ENCODE measurements at places on chromosomes 7 and 10. TPM values are rescaled to one million over a fixed set of nuclear protein-coding genes. Genes with fewer than 3 reads are reported as not detected.

DNA sequence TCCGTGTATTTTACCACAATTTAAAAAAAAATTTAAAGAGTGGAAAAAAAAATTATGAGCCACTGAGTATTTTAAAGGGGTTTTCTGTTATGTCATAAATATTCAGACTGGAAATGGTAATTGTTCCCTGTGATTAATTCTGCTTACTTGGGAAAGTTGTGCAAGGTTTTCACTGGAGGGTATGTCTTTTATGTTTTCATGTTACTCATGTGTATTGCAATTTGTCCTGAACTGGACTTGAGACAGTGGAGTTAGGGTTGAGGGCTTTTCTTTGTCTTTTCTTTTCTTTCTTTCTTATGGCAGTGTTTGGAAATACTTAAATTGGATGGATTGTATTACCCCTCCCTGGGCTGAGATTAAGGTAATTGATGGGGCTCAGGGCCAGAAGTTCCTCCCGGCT is 257.7 kb downstream of the BAMBI start:
- DNase-seq, result no peak

GRCh38 chr10:131825150-131825848 is 75.5 kb upstream of the PPP2R2D start:
- no peak for DNase-seq

- DNase-seq, result no peak
Measured at GRCh38 chr7:139827042-139827441, 2.0 kb upstream of the TBXAS1 start.

DNA sequence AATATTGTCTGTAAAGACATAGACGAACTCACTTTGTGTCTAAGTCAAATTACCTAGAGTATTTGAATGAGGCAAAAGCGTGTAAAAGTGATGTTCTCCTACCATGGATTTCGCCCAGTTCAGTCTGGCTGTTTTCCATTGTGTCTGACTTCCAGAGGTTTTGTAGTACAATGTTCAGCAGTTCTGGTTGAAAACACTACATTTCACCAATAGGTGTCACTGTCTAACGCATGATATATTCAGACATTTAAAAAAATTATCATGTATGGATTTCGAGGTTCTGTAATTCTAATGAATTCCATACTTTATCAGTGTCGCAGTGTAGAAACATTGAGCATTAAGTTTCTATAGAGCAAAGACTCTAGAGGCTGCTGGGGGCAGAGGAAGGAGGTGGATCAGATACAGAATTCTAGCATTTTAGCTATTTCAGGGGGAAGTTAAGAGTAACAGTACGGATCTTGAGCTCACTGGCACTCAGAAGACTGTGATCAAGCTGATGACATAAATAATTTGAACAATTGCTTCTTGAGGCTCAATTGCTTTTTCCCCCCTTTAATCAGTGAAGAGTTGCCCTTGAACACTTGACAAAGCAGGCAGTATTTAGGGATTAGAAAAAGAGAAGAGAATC is 196.9 kb upstream of the RHOBTB1 start:
- DNase-seq, result no peak

DNA sequence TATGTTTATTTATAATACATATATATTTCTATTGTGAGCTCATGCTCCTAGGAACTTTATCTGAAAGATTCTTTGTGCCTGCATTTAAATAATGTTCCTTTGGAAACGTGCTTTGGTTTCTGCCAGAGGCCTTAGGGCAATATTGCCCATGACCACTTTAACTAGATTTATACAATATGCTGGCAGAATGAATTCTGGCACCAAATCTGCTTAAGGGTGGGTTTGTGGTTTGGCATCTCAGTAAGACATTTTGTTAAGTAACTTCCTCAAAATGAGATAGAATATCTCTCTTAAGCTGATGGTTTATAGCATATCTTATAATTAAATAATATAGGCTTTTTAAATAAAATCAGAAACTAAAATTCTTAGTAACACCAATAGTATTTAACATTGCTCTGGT is 252.9 kb downstream of the RNLS start:
- DNase-seq, result no peak

DNA sequence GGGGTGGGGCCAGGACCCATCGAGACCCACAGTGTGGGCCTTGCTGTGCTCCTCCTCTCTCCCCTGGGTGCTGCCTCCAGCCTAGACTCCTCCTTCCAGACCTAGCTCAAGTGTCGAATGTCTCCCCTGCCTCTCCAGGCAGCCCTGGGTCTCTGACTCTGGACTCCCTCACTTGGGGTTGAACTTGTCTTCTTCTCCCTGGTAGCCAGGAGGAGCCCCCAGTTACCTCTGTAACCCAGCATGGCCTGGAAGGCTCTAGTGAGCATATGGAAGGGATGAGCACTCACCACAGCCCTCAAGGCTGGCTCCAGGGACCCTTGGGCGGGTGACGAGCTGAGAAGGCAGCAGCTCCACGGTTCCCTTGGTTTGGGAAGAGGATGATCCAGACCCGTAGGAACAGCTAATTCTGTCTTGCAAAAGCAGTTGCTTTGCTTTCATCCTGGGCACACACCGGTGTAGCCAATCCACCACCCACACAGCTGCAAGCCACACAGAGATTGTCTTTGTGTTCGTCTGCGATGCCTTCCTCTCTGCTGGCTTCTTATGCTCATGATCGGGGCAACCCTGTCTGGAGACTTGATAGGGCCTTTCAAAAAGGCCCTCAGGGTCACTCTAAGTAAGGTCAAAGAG is 52.3 kb upstream of the ANTXRL start:
- no peak for DNase-seq

GRCh38 chr7:9958486-9958885 is 1015.2 kb upstream of the PHF14 start:
- DNase-seq, result no peak

- DNase-seq, result no peak
Measured at GRCh38 chr7:93242106-93242505, 9.9 kb downstream of the VPS50 start.

GRCh38 chr10:116444527-116445142 is 17.0 kb downstream of the PNLIPRP3 start:
- DNase-seq, result no peak

- DNase-seq, result no peak
Measured at GRCh38 chr7:25964483-25964991, 187.5 kb upstream of the NFE2L3 start.

DNA sequence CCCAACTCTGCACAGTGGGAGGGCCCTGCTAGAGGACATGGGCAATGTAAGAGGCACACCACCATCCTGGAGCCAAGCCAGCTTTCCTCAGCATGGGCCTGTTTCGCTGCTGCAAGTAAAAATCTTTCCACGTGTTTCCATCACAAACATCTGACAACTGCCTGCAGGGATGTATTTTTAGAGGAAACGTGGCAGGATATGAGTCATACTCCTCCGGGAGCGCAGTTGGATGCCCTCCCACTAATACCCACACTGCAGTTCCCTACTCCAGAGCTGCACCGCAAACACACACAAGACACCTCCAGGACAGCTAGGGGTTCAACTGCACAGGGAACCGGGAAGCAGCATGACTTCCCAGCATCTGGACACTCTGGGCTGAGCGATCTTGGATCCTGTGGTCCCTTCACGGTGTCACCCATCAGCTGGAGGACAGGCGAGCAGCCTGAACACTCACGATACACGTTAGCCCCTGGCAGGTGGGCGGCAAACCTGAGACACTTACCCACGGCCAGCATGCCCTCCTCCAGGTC is 26.1 kb downstream of the PLAC9 start:
- no peak for DNase-seq

DNA sequence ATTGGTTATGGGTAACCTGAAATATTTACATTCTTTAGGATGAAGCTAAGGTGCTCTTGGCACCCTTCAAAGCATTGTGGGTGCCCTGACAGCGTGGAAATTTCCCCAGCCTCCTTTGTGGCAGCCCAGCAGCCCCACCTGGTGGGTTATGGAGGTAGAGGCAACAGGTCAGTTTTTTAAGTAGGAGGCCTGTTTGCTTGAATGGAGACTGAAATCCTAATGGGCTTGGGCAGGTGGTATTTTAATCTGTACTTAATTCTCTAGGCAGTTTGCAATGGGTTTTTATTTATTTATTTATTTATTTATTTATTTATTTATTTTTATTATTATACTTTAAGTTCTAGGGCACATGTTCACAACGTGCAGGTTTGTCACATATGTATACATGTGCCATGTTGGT is 139.4 kb downstream of the EPC1 start:
- peak; percentile 52 for DNase-seq

- no peak for DNase-seq
Measured at GRCh38 chr7:131183072-131183471, 144.6 kb upstream of the MKLN1 start.

The OR2A1 gene
- total RNA-seq, result not detected

The FRMPD2 gene
- not detected for total RNA-seq
